Midbrain (tissue), 1 donor: ENCODE measurements at places on chromosomes 6 and 20.

GRCh38 chr6:88761237-88762031 lies 202.0 kb downstream of the RNGTT start:
- DNase-seq = no peak

- no peak for DNase-seq
Observed at GRCh38 chr6:20927130-20927860, 393.0 kb downstream of the CDKAL1 start.

DNA sequence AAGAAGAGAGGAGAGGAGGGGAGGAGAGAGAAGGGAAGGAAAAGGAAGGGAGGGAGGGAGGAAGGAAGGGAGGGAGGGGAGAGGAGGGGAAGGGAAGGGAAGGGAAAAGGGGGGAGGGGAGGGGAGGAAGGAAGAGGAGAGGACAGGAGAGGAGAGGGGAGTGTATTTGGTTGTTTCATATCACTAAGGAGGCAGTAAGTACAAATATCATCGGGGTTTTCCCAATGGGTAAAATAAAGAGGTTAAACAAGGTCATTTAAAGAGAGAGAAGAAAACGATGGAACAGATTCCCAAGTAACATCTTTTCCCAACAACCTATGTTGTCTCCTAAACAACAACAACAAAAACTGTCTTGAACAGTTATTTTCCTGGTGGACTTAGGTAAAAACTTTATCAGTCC lies 43.6 kb downstream of the MBOAT1 start:
- DNase-seq = no peak

- DNase-seq = no peak
Observed at GRCh38 chr6:130407032-130407431, 41.2 kb downstream of the TMEM200A start.

GRCh38 chr20:49668181-49668877 lies 45.3 kb downstream of the B4GALT5 start:
- DNase-seq = no peak

GRCh38 chr6:26264547-26264946 lies 100.5 kb upstream of the BTN3A2 start:
- DNase-seq = no peak

- no peak for DNase-seq
Observed at GRCh38 chr20:32777177-32777956, 15.2 kb downstream of the DNMT3B start.

DNA sequence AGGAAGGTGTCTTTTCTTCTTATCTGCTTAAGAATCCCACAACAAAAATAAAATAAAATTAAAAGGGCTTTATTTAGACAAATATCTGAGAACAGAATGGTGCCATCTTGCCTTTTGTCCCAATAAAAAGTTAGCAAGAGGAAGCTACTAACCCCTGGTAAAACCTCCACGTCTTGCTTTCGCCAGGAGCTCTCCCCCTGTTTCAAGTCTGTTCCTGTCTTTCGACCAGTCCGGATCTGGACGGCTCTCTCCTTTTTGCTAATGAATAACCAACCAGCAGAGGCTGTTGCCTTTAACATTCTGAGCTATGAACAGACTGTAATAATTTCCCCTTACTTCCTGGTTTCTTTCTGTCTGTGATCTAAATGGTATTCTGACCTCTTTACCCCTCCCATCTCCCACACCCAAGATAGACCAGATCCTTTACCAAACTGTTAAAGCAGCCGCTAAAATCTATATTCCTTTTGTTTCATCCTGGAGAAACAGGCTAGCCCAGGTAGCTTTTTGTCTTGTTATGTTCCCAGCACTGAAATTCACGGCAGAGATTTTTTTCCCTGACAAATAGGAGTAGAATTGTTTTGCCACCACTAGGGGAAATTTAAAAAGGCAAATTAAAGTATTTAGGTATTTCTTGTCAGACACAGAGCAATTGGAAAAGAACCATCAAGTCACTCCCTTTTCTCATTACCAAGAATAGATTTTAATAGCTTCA lies at the start of gene FRK:
TSS of gene FRK (minus strand) at position 320 of the 712 bp plus-strand sequence. CDS start 580 bp downstream, outside the sequence.
- DNase-seq = no peak

- no peak for DNase-seq
Observed at GRCh38 chr20:17735959-17736621, 36.3 kb downstream of the BANF2 start.

- DNase-seq = no peak
Observed at GRCh38 chr20:58751979-58752378, 59.4 kb downstream of the NPEPL1 start.

GRCh38 chr6:88157106-88157505 lies 9.0 kb downstream of the CNR1 start:
- no peak for DNase-seq

- no peak for DNase-seq
Observed at GRCh38 chr6:97630604-97631003, 347.6 kb upstream of the MMS22L start.

DNA sequence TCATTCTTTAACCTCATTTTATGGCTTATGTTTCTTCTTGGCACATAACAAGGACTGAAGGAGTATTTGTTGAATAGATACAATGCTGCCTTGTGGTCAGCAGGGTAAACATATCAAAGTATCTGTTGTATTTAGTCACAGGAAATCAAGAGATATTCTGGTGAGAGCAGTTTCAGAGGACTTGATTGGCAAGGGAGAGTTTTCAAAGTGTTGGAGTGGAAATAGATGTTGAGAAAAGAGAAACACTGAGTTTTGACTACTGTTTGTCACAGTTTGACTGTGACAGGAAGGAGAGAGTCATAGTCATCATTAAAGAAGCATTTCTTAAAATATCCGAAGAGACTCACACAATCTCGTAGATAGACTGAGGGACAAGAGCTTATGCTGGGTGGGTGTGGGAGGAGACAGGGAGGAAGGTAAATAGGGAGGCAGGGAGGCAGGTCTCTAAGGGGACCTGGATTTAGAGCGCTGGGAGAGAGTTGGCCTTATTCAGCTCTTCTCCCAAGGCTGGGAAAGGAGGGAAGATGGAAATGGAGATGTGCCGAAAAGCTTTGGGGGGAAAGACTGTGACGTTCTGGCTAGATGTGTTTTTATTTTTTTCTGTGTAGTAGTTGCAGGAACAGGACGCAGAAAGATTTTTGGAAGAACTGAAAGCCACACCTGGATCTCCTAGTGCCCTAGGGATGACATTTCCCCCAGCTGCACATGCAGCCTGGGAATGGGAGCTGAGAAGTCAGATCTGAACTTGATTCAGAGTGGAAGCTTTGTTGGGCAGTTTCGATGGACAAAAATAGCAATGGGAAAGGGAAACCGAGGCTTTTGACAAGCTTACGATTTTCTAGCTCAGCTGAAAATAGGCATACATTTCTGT lies 65.0 kb upstream of the IFNGR1 start:
- DNase-seq = peak; percentile 7

GRCh38 chr6:105880030-105880492 lies 206.1 kb upstream of the PRDM1 start:
- peak; percentile 39 for DNase-seq
